ENCODE measurements at places on chromosomes 12 and 14. TPM values are rescaled to one million over a fixed set of nuclear protein-coding genes. Genes with fewer than 3 reads are reported as not detected.
A peak's percentile ranks its signal among the peaks of the same experiment; 100 is the strongest.

Gene SLC24A4
- 0.36 TPM for total RNA-seq

Gene TRIM9
- total RNA-seq, result 0.27 TPM

Gene IL26
- not detected for total RNA-seq

Gene NEUROD4
- not detected for total RNA-seq

Gene KRT72
- total RNA-seq, result not detected

Gene CAPZA3
- not detected for total RNA-seq

Gene HELB
- total RNA-seq, result 1.3 TPM

Gene DNAJC22
- 0.08 TPM for total RNA-seq

Gene POU6F1
- total RNA-seq, result 9.9 TPM

Gene C14orf180
- 44.1 TPM for total RNA-seq

Gene CFL2
- 509 TPM for total RNA-seq

Gene GYS2
- total RNA-seq, result not detected

Gene TMEM179
- 0.49 TPM for total RNA-seq

Gene PIK3C2G
- not detected for total RNA-seq

Gene SLC2A3
- 13.7 TPM for total RNA-seq

GRCh38 chr14:75274899-75275569 is 3.6 kb upstream of the FOS start:
- DNase-seq, result peak; percentile 26

DNA sequence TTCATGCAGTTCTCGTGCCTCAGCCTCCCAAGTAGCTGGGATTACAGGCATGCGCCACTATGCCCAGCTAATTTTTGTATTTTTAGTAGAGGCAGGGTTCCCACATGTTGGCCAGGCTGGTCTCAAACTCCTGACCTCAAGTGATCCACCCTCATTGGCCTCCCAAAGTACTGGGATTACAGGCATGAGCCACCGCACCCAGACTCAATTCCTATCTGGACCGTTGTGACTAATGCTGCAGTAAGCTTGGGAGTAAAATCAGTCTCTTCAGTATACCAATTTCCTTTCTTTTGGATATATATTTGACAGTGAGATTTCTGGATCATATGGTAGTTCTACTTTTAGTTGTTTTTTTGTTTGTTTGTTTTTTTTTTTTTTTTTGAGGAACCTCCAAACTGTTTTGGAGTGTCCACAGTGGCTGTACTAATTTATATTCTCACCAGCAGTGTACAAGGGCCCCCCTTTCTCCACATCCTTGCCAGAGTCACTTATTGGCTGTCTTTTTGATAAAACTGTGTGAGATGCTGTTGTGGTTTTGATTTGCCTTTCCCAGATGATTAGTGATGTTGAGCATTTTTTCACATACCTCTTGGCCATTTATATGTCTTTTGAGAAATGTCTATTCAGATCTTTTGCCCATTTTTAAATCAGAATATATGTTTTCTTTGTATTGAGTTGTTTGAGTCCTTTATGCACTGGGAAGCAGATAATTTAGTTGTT is 37.3 kb upstream of the EVL start:
- no peak for DNase-seq

DNA sequence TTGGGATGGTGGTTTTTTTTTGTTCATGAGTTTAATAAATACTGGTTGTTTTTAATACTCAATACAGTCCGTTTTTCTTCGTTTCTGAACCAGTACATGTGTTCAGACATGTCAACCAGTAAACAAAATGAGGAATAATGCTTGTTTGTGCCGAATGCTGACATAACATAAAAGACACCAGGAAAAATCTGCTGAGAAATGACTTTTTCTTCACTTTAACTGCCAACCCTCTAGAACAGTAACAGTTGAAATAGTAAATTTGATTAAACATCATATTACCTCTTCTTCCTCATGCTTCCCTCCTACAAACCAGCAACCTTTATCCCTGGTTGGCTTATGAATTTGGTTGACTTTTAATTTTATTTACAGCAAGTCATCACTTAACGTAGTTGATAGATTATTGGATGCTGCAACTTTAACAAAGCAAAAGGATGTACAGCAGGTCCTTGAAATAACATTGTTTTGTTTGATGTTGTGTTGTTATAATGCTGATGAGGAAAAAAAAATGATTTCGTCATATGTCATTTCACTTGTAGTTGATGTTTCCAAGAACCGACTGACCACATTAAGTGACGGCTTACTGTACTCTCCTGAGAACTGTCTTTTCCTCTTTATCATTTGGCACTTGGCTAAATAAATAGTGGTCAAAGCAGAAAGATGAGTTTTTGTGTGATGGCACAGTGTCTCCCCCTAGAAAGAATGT is 340.5 kb downstream of the TMTC2 start:
- DNase-seq, result no peak

GRCh38 chr14:56129933-56130332 is 11.7 kb downstream of the PELI2 start:
- peak; percentile 34 for DNase-seq

DNA sequence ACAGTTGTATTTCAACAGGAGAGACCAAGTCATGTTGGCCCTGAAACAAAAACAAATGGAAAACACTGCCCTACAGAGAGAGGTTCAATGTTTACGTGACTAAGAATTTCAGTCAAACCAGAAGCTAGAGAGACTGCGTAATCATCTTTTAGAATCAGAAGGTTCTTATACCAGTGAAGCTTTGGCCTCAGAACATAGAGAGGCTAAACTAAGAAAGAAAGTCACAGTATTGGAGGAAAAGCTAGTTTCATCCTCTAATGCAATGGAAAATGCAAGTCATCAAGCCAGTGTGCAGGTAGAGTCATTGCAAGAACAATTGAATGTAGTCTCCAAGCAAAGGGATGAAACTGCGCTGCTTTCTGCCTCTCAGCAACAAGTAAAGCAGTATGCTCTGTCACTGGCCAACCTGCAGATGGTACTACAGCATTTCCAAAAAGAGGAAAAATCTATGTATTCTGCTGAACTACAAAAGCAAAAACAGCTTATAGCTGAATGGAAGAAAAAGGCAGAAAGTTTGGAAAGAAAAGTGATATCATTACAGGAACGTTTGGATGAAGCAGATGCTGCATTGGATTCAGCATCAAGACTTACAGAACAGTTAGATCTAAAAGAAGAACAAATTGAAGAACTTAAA is 32.5 kb upstream of the NUAK1 start:
- DNase-seq, result no peak

DNA sequence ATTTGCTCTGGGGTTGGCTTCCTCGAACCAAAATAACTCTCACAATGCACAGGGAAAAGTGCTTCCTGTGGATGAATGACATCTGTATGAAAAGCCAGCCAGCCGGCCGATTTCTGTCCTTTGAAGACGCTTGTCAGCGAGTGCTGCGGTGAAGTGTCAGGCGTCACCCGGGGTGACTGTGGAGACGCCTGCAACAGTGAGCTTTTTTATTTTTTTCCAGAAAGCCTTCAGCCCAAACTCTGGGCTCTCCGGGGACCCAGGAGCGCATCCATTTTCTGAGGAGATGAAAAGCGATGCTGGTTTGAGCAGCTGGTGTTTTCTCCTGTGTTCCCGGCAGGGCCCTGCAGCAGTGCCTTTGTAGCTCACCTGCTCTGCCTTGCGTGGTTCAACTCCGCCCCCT is 147.9 kb upstream of the MYL2 start:
- no peak for DNase-seq

DNA sequence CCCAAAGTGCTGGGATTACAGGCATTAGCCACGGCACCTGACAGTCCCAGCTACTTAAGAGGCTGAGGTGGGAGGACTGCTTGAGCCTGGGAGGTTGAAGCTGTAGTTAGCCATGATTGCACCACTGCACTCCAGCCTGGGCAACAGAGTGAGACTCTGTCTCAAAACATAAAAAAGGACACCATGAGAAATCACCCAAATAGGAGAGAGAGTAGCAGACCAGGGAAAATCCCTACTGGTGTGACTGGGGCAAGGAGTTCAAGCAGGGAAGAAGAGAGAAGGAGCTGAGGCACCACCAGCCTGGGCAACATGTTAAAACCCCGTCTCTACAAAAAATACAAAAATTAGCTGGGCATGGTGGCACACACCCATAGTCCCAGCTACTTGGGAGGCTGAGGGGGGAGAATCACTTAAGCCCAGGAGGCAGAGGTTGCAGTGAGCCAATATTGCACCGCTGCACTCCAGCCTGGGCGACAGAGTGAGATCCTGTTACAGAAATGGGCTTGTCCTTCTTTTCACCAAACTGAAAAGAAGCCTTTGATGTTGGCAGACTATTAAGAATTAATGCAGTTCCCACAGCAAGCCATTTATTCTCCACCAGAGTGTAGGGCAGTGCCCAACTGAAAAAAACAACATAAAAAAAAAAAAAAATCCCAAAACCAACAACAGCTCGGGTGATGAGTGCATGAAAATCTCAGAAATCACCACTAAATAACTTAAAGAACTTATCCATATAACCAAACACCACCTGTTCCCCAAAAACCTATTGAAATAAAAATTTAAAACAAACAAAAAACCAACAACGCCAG is 4.5 kb upstream of the SRSF9 start:
- DNase-seq, result no peak

DNA sequence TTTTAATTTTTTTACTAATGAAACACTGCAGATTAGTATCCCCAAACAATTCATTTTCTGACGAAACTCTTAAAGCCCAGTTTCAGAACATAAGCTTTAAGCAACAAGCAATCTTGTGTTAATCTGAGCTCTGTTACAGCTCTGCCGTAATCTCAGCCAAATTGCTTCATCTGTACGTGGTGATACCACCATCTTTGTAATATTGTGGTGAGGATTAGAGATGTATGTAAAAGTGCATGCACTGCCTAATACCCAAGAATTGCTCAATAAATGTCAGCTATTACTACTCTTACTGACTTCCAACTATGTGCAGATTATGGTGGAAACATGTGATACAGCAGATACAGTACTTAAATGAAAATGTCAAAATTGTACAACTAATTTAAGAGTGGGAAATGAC is 1.8 kb downstream of the AKAP5 start:
- DNase-seq, result no peak

DNA sequence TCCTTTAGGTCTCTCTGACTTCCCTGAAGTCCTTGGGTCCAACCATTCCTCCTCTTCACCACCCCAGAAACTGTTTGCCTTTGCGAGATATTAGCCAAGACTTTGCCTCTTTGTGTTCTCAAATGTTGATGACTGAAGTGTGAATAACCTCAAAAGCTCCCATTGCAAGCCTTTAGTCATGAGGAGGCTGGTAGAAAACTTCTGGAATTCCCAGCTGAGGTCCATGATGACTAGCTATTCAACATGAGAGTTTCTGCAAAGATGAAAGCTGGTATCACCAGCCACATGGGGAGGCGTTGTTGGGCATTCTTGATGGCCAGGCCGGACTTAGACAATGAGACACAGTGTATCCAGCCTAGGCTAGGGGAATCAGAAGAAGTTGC is 111.7 kb downstream of the TBX5 start:
- DNase-seq, result no peak

- DNase-seq, result no peak
Measured at GRCh38 chr14:39988939-39989338, 556.7 kb upstream of the FBXO33 start.

DNA sequence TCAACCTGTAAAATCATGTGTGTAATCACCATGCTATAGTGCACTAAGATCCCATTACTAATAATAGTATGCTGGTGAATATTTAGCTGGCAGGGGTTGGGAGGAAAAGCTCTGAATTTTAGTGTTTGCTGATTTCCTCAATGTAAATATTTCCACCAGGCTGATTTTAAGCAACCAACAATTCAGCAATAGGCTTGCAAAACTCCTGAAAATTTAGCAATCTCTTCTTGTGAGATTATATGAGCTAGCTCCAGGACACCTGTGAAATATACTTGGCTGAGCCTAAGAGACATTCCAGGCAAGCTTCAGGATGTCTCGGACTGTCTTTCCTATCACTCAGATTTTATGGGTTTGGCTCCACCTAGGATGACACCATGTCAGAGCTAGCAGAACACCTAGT is 106.9 kb upstream of the ANO4 start:
- DNase-seq, result no peak

DNA sequence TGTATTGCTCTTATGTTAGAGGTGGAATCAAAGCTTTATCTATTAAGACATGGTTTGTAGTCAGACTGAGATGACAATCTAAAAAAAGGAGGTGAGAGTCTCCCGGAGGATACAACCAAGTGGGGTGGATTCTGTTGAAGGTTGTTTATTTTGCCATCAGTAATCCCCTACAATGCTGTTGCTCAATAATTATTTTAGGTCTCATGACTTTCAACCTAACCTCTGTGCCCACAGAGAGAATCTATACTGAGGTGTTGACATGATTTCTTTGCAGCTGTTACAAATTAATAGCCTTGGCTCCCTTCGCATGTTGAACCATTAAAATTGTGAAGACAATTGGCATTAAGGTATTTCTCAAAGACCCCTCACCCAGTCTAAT is 28.7 kb upstream of the FOS start:
- no peak for DNase-seq

- no peak for DNase-seq
Measured at GRCh38 chr12:129002427-129002826, 149.1 kb downstream of the GLT1D1 start.

- no peak for DNase-seq
Measured at GRCh38 chr12:97169889-97170567, 263.0 kb downstream of the NEDD1 start.

GRCh38 chr12:104448451-104448850 is 8.3 kb upstream of the CHST11 start:
- no peak for DNase-seq

DNA sequence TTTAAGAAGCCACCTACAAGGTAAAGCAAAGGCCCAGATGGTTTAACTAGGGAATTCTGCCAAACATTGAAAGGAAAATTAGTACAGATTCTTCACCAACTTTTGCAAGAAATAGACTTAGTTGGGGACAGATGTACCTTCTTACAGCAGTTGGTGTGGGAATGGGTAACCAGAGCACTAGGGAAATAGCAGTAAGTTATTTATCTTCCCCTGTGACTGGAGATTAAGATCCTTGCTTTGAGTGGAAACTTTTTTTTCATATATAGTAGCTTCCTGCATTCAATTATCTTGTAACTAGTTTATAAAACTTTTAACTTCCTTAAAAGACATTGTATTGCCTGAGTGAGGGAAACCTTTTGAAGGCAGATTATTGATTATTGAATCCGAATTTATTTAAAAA is 44.2 kb downstream of the ARID2 start:
- no peak for DNase-seq

GRCh38 chr12:78177298-78177697 is 346.6 kb downstream of the NAV3 start:
- no peak for DNase-seq

GRCh38 chr14:78608998-78609787 is 439.0 kb downstream of the NRXN3 start:
- DNase-seq, result no peak

GRCh38 chr14:87542288-87542687 is 450.7 kb downstream of the GALC start:
- no peak for DNase-seq

GRCh38 chr14:33134975-33135374 is 196.3 kb downstream of the NPAS3 start:
- no peak for DNase-seq

- DNase-seq, result no peak
Measured at GRCh38 chr14:78592616-78593219, 422.5 kb downstream of the NRXN3 start.

GRCh38 chr12:46269429-46270241 is 792 bp upstream of the SLC38A1 start:
- DNase-seq, result no peak
